H9 (cell line): ENCODE measurements at places on chromosomes 13 and 19. TPM values are rescaled to one million over a fixed set of nuclear protein-coding genes. Genes with fewer than 3 reads are reported as not detected.

The SIGLEC5 gene
- total RNA-seq: not detected in 2 replicates

- no peak overlapping the region for H3K27ac ChIP-seq
- no peaks in the 10 kb centered on the region for H3K27me3 ChIP-seq
- H3K36me3 ChIP-seq: no peaks in the 10 kb centered on the region
- DNase-seq: no peak
- no peak overlapping the region for H3K4me3 ChIP-seq
- peaks cover 2% of the 10 kb centered on the region; the same call in 1 of the 2 replicates for H3K4me1 ChIP-seq
Measured at GRCh38 chr13:20411638-20412342, 113.9 kb downstream of the CRYL1 start.

The ZNF546 gene
- total RNA-seq: 1.7 and 1.8 TPM in 2 replicates

The TMC4 gene
- total RNA-seq: 12.2 and 12.7 TPM in 2 replicates

DNA sequence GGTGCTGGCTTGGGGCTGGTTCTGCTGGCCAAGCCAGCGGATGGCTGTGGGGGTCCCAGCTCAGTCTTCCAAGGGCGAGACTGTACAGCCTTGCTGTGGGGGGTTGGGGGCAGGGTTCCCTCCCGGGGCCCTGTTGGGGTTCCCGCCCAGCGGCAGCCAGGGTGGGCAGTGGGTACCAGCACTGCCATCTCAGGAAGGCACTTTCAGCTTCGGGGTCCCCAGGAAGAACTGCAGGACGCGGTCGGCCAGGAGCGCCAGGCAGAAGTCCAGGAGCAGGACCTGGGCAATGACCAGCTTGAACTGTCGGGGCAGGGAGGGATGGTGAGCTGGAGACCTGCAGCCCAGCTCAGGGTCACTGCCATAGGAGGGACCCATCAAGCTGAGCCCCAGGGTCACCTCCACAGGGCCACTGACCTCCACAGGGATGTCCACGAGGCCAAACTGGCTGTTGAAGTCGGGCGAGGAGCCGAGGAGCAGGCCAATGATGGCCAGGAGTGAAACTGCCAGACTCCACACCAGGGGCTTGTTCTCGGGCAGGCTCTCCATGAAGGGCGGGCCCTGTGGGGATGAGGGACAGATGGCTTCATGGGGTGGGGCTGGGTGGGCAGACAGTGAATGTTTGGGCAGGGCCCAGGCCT is 1.9 kb upstream of the GMIP start:
- no peaks in the 10 kb centered on the region for H3K27me3 ChIP-seq
- no peak overlapping the region for H3K27ac ChIP-seq
- H3K4me1 ChIP-seq: no peaks in the 10 kb centered on the region
- DNase-seq: no peak
- peaks cover 19% of the 10 kb centered on the region; the same call in 2 of the 3 replicates for H3K36me3 ChIP-seq

GRCh38 chr19:19542507-19542906 is 4.4 kb downstream of the CILP2 start:
- peaks cover 2% of the 10 kb centered on the region; the same call in 2 of the 3 replicates for H3K36me3 ChIP-seq
- no peaks in the 10 kb centered on the region for H3K4me1 ChIP-seq
- H3K27ac ChIP-seq: no peak overlapping the region

GRCh38 chr19:17488593-17489391 is 18.5 kb downstream of the SLC27A1 start:
- peak; percentile 99 for DNase-seq
- H3K4me3 ChIP-seq: peak overlapping the region; percentile 81
- H3K4me1 ChIP-seq: peaks cover 7% of the 10 kb centered on the region; the same call in 1 of the 2 replicates
- H3K27me3 ChIP-seq: no peaks in the 10 kb centered on the region
- H3K36me3 ChIP-seq: no peaks in the 10 kb centered on the region; the same call in 1 of the 2 replicates

The KL gene
- not detected in 2 replicates for total RNA-seq

DNA sequence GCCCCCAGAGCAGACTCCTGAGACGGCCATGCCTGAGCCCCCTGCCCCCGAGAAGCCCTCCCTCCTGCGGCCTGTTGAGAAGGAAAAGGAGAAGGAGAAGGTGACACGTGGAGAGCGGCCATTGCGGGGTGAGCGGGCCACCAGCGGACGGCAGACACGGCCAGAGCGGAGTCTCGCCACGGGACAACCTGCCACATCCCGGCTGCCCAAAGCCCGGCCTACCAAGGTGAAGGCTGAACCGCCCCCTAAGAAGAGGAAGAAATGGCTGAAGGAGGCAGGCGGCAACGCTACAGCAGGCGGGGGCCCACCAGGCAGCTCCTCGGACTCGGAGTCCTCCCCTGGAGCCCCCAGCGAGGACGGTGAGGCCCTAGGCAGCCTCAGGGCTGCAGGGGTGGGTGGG is 24.1 kb downstream of the RRAS start:
- H3K36me3 ChIP-seq: peaks cover 49% of the 10 kb centered on the region
- DNase-seq: no peak
- no peak overlapping the region for H3K4me3 ChIP-seq
- H3K27ac ChIP-seq: no peak overlapping the region

DNA sequence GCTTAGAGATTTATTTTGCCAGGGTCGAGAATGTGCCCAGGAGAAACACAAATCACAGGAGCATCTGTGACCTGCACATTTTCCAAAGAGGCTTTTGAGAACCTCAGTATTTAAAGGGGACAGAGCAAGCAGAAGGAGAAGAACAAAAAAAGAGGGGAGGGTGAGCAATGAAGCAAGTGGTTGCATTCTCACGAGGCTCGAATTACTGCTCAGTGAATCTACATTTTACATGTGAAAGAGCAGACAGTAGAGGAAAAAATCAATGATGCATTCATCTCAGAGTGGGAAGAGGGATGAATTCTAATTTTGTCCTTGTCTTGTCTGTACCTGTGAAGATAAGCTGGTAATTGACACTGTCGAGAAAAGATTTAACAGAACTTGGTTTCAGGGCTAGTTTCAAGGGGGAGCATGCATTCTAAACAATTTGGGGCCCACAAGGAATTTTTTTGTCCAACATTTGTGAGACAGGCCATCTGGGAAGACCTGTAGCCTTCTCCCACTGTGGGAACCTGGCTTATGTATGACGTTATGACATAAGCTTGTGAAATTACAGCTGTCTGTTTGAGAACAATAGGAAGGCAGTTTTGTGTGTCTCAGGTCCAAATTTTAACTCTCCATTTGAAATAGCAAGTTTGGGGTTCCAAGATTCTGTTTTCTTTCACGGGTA is 855.1 kb downstream of the SLITRK5 start:
- peaks cover 20% of the 10 kb centered on the region for H3K36me3 ChIP-seq
- 0 out of 2 replicates have a peak, but pooled peaks cover 3% of the 10 kb centered on the region for H3K4me1 ChIP-seq
- H3K4me3 ChIP-seq: no peak overlapping the region
- no peak for DNase-seq

The PSPN gene
- total RNA-seq: 2.1 and 2.4 TPM in 2 replicates

The SMAD9 gene
- total RNA-seq: 1.1 TPM in 2 replicates

DNA sequence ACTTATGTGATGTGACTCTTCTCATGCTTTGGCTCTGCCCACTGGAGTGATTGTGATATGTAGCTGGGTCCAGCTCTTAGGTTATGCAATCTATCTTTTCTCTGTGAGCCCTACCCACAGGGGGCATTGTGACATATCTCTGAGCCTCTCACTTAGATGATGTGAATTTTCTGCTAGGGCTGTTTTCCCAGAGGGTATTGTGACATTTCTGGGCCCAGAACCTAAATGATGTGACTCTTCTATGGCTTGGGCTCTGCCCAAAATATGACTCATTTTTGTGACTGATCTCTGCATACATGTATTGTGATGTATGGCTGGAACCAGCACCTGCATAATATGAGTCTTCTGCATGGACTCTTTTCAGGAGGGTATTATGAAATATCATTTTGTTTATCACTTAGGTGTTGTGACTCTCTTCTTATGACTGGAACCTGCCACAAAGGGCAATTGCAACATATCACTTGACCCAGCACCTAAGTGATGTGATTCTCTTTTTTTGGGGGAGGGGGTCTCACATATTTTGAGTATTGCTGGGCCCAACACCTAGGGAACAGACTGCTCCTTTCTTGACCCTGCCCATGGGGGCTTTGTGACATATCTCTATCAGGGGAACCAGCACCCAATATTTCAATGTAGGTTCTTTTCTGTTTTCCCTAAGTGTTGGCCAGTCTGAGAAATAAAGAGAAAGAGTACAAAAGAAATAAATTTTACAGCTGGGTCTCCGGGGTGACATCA is 12.1 kb upstream of the ZNF254 start:
- peaks cover 71% of the 10 kb centered on the region for H3K36me3 ChIP-seq
- DNase-seq: no peak
- peak overlapping the region; percentile 65 for H3K27ac ChIP-seq
- H3K27me3 ChIP-seq: no peaks in the 10 kb centered on the region
- H3K4me3 ChIP-seq: peak overlapping the region; percentile 60

The CEACAM8 gene
- not detected in 2 replicates for total RNA-seq

The IRF2BP1 gene
- total RNA-seq: 28.2 and 29.3 TPM in 2 replicates

DNA sequence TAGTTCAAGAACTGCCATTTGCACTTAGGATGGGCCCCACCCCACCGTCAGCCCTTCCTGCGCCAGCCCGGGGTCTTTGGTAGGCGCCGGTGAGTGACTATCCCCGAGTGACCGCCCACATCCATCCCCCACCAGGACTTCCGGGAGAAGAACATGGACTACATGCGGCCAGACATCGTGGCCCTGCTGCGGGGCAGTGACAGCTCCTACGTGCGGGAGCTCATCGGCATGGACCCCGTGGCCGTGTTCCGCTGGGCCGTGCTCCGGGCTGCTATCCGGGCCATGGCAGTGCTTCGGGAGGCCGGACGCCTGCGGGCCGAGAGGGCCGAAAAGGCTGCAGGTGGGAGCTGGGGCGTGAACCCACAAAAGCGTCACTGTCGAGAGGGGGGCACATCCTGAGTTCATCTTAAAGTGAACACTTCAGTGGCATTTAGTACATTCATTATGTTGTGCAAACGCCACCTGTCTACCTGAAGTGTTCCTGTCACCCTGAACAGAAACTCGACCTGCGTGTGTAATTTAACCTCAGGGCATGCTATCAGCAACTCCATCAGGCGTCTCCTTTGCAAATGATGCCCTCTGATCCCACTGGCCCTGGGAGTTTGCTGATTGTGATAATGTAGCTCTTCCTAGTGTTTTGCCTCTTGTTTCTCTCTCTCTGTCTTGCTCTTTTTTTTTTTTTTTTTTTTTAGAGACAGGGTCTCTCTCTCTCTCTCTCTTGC is 42.4 kb upstream of the USE1 start:
- H3K27me3 ChIP-seq: no peaks in the 10 kb centered on the region
- no peaks in the 10 kb centered on the region for H3K4me1 ChIP-seq
- DNase-seq: no peak

GRCh38 chr19:46068345-46069258 is 27.8 kb upstream of the IGFL4 start:
- H3K36me3 ChIP-seq: no peaks in the 10 kb centered on the region
- H3K4me3 ChIP-seq: no peak overlapping the region
- H3K27me3 ChIP-seq: no peaks in the 10 kb centered on the region; the same call in 1 of the 2 replicates
- no peaks in the 10 kb centered on the region for H3K4me1 ChIP-seq

The IRS2 gene
- 10.0 and 10.1 TPM in 2 replicates for total RNA-seq

The B3GNT8 gene
- total RNA-seq: 0.86 and 0.96 TPM in 2 replicates

DNA sequence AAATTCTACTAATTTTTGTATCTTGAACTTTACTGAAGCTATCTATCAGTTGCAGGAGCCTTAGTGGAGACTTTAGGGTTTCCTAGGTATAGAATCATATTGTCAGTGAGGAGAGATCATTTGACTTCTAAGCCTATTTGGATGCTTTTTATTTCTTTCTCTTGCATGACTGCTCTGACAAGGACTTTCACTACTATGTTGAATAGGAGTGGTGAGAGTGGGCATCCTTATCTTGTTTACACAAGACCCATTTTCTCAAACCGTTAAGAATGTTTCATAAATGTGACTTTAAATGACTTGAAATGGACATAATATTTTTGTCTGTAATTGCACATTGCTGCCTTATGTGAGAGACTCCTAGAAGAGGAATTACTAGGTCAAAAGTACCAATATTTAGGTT is 17.9 kb upstream of the CSNK1A1L start:
- H3K4me1 ChIP-seq: no peaks in the 10 kb centered on the region
- H3K27me3 ChIP-seq: no peaks in the 10 kb centered on the region
- H3K4me3 ChIP-seq: no peak overlapping the region
- no peak overlapping the region for H3K27ac ChIP-seq
- H3K36me3 ChIP-seq: no peaks in the 10 kb centered on the region
- DNase-seq: no peak

GRCh38 chr13:111597191-111597611 is 276.8 kb downstream of the TEX29 start:
- H3K4me1 ChIP-seq: no peaks in the 10 kb centered on the region; the same call in 1 of the 2 replicates
- peaks cover 6% of the 10 kb centered on the region; the same call in 2 of the 3 replicates for H3K36me3 ChIP-seq
- 0 out of 2 replicates have a peak, but pooled peaks cover 2% of the 10 kb centered on the region for H3K27me3 ChIP-seq
- DNase-seq: peak; percentile 36

GRCh38 chr13:34124666-34125306 is 306.8 kb downstream of the RFC3 start:
- DNase-seq: no peak
- H3K4me1 ChIP-seq: peaks cover 8% of the 10 kb centered on the region; the same call in 1 of the 2 replicates
- no peak overlapping the region for H3K27ac ChIP-seq
- no peaks in the 10 kb centered on the region for H3K27me3 ChIP-seq

- no peaks in the 10 kb centered on the region; the same call in 1 of the 2 replicates for H3K4me1 ChIP-seq
- H3K27me3 ChIP-seq: no peaks in the 10 kb centered on the region
- DNase-seq: no peak
- no peak overlapping the region for H3K27ac ChIP-seq
- H3K36me3 ChIP-seq: no peaks in the 10 kb centered on the region
- no peak overlapping the region for H3K4me3 ChIP-seq
Measured at GRCh38 chr19:2723747-2724146, 2.6 kb upstream of the DIRAS1 start.

GRCh38 chr13:39036212-39036611 is 1.7 kb downstream of the PROSER1 start:
- no peaks in the 10 kb centered on the region for H3K4me1 ChIP-seq
- H3K36me3 ChIP-seq: peaks cover 4% of the 10 kb centered on the region
- H3K4me3 ChIP-seq: peak overlapping the region; percentile 93
- H3K27me3 ChIP-seq: no peaks in the 10 kb centered on the region

DNA sequence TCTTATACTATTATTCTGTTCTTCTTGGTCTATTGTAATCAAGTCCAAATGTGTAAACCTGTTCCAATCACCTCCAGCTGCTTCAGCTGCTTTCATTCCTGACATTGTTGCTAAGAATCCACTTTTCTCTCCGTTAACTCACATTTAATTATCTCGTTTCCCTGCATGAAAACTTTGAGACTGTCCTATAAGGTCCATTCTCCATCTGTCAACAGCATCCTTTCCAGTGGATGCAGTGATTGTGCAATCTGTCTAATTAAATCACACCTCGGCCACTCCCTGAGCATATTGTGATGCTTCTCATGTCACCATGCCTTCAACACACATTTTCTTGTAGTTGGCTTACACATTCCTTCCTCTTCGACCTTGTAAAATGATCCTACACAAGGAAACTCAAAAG is 1626.9 kb upstream of the SLC10A2 start:
- H3K27ac ChIP-seq: no peak overlapping the region
- no peaks in the 10 kb centered on the region for H3K36me3 ChIP-seq
- no peaks in the 10 kb centered on the region for H3K27me3 ChIP-seq
- no peaks in the 10 kb centered on the region for H3K4me1 ChIP-seq
- DNase-seq: no peak

The FGF22 gene
- total RNA-seq: 0.72 and 0.99 TPM in 2 replicates

The PPM1N gene
- 7.7 and 8.1 TPM in 2 replicates for total RNA-seq

- H3K36me3 ChIP-seq: no peaks in the 10 kb centered on the region
- no peaks in the 10 kb centered on the region for H3K4me1 ChIP-seq
- H3K27me3 ChIP-seq: no peaks in the 10 kb centered on the region
- H3K4me3 ChIP-seq: no peak overlapping the region
Measured at GRCh38 chr13:33512880-33513554, 227.5 kb upstream of the STARD13 start.
